Left lobe of liver (tissue), 2 donors: ENCODE measurements at places on chromosomes 4 and X.

GRCh38 chr4:30867427-30867826 is 147.3 kb downstream of the PCDH7 start:
- DNase-seq, result no peak

GRCh38 chr4:55736605-55737183 is 82.9 kb upstream of the EXOC1L start:
- DNase-seq, result no peak

DNA sequence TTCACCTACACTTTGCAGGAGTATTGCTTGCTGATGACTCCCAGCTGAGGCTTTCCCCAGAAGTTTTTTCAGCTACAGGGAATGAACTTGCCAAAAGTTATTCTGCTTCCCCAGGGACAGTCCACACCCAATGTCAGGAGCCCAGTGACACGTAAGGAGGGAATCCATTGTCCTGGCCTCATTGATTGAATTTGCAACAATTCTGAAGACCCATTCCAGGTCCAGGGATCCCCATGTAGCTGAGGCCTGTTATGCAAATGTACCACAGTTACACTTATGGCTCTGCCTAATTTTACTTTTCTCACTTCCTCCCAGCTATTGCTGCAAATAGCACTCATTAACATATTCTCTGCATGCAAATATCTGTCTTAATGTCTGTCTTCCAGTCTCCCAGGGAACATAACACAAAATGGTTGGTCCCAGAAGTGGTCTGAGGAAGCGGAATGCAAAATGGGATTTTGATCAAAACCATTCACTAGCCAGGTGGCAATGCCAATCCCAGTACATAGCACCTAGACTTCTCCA is 113.7 kb upstream of the ACTRT1 start:
- no peak for DNase-seq

DNA sequence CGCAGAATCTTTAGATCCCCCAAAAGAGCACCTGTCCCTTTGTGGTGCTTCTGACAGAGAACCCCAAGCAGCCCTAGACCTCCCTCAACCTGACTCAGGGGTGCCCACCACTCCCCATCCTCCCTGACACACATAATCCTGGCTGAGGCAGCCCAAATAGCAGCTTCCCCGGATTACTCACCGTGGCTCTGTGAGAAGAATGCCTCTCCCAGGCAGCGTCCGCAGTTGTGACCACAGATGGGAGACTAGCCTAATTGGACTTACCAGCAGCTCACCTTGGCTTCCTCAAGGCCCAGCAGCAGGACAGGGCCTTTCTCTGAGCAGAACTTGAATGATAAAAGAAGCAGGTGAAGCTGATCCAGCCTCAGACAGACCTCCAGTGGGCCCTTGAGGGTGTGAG is 10.3 kb upstream of the ODAPH start:
- DNase-seq, result no peak

DNA sequence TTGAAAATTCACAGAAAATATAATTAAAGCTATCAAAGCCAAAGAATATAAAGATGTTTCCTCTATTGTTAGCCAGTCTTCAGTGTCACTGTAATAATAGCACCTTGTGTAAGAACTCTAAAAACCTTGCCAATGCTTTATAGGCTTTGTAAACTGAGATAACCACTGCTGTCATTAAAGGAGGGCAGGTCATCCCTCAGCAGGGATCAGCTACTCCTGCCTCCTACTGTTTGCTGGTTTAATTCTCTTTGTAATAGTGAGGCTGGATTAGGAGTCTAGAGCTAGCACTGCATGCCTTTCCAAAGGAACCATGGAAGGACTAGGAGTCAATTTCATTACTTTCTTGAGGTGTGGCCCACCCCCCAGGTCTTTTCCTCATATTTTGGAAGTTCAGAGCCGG is 46.2 kb downstream of the FHIP1A start:
- DNase-seq, result no peak

GRCh38 chr4:52931243-52931642 is 69.1 kb downstream of the RASL11B start:
- DNase-seq, result no peak

GRCh38 chrX:101410461-101410860 is 2.4 kb downstream of the HNRNPH2 start:
- no peak for DNase-seq

DNA sequence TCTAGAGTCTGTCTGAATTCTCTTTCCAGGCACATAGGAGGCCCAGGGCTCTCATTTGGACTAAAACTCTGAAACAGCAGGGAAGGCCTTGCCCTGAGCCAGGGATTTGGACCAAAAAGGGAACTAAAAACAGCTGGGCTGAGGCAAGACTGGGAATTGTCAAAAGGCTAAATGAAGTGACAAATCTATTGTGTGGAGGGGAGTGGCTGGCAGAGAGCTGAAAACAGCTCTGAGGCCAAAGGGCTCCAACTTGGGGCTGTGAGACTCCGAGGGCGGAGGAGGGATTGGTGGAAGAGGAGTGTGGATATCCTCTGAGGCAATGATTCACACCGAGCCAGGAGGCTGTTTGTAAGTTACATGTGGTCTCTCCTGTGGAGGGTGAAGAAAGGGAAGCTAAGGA is 63.2 kb downstream of the PHEX start:
- no peak for DNase-seq

- DNase-seq, result no peak
Observed at GRCh38 chr4:153067376-153067775, 131.3 kb downstream of the FHDC1 start.

- no peak for DNase-seq
Observed at GRCh38 chrX:50475208-50475607, 4.6 kb upstream of the DGKK start.
